ENCODE measurements at places on chromosomes 3 and 15. TPM values are rescaled to one million over a fixed set of nuclear protein-coding genes. Genes with fewer than 3 reads are reported as not detected.

DNA sequence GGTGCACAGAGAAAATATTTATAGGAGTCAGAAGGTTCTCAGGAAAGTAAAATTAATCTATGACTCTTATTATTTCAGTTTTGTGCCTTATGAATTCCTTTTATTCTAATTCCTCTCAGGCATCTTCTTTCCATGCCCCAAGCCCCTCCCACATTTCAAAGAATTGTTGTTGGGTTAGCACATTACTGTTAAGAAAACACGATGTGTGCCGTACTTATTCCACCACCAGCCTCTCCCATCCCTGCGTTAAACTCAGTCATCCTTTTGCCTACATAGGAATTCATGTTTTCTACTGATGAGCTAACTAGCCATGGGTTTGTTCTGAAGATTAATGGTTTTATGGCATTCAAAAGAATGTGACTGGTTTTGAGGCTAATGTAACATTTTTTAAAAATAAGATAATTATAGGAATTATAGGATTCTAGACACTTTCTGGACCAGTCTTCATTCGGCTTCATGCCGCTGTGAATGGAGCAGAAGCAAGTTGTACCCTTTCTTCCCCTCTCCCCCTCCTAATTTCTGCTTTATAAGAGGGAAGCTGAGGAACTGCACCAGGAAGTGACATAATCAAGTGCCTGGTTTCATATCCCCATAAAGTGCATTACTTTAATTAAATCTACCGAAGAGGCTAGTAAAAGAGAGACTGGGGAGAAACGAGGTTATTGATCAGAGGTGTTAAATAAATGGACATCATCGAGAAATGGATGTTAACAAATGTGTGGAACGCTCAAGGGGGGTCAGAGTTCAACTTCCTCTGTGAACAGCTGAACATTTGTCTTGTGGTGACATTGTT is 12.3 kb upstream of the MB21D2 start:
- peaks cover 9% of the 10 kb centered on the region for H3K27me3 ChIP-seq
- H3K27ac ChIP-seq = no peak overlapping the region
- no peaks in the 10 kb centered on the region for H3K36me3 ChIP-seq
- no peak for DNase-seq

Gene CNTN4
- total RNA-seq = not detected

- peaks cover 2% of the 10 kb centered on the region for H3K36me3 ChIP-seq
- no peak for DNase-seq
- H3K4me1 ChIP-seq = no peaks in the 10 kb centered on the region
- peaks cover 24% of the 10 kb centered on the region for H3K27me3 ChIP-seq
- H3K27ac ChIP-seq = no peak overlapping the region
- H3K4me3 ChIP-seq = no peak overlapping the region
These were observed 187.1 kb upstream of the THBS1 start for GRCh38 chr15:39393575-39394335.

GRCh38 chr3:15347737-15348110 is 15.3 kb upstream of the SH3BP5 start:
- peaks cover 8% of the 10 kb centered on the region for H3K27me3 ChIP-seq
- DNase-seq = no peak
- H3K36me3 ChIP-seq = peaks cover 47% of the 10 kb centered on the region
- H3K4me1 ChIP-seq = peaks cover 48% of the 10 kb centered on the region
- H3K27ac ChIP-seq = peak overlapping the region; percentile 86

Gene C3orf22
- not detected for total RNA-seq

DNA sequence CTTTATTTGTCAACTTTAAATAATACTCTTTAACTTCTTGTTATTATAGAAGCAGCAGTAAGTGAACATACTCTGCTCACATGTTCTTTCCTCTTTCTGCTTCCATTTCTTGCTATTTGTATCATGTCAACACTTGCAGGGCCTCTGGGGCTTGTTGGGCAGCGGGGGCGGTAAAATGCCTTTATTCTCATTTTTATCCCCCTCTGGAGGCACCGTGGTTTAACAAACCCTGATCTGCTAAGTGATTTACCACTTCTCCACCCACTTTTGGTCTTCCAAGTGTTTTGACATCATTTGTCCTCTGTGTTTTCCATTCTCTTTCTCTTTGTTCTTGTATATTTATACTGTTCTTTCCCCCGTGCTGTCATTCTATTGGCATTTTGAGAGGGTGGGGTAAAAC is 33.9 kb downstream of the SCN10A start:
- no peaks in the 10 kb centered on the region for H3K36me3 ChIP-seq
- H3K27me3 ChIP-seq = peaks cover 15% of the 10 kb centered on the region
- DNase-seq = no peak
- no peak overlapping the region for H3K4me3 ChIP-seq

DNA sequence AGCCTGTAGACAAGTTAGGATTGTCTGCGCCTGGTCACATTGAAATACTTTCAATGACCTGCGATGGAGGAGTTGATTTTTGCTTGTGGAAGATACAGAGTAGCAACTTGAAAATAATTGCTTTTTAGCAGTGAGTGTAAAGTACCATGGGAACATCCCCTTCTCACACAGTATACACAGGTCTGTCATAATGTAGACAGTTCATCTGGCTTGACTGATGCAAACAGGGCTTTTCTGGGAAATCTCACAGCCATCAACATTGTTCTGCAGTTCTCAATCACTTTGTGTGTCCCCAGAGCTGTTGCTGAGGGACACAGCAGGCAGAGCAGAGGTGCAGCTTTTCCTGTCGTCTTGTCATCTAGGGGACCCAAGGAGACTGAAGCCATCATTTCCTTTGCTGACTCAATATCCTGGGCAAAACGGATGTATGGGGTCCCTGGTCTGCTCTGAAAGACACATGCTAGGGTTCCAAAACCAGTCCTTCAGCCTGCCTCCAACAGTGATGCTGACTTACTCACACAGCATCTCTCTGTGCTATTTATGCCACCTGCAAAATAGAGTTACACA is 5.3 kb upstream of the REC114 start:
- no peaks in the 10 kb centered on the region for H3K36me3 ChIP-seq
- DNase-seq = no peak
- no peak overlapping the region for H3K27ac ChIP-seq
- peaks cover 24% of the 10 kb centered on the region for H3K27me3 ChIP-seq
- H3K4me3 ChIP-seq = no peak overlapping the region
- H3K4me1 ChIP-seq = peaks cover 2% of the 10 kb centered on the region

GRCh38 chr3:36751326-36751725 is 13.0 kb downstream of the DCLK3 start:
- no peaks in the 10 kb centered on the region for H3K36me3 ChIP-seq
- DNase-seq = no peak
- H3K27ac ChIP-seq = no peak overlapping the region
- peaks cover 17% of the 10 kb centered on the region for H3K27me3 ChIP-seq

DNA sequence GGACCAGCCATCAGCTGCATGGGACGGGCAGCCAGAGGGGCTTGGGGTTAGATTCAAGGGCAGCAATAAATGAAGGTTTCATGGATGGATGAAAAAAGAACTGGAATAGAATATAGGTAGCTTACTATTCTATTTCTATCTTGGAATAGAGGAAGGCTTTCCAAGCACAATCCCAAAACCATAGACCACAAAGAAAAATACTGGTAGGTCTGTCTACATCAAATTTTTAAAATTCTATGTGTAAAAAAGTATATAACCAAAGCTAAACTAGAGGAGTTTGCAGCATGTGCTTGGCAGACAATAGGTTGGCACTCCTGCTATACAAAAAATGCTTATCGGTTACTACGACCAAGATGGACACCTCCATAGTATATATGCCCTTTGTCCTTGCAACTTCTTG is 7.2 kb upstream of the FBLN2 start:
- peaks cover 33% of the 10 kb centered on the region for H3K27me3 ChIP-seq
- peaks cover 3% of the 10 kb centered on the region for H3K36me3 ChIP-seq
- no peak overlapping the region for H3K27ac ChIP-seq
- H3K4me1 ChIP-seq = peaks cover 25% of the 10 kb centered on the region

GRCh38 chr15:50143255-50143860 is 24.3 kb upstream of the ATP8B4 start:
- H3K27me3 ChIP-seq = no peaks in the 10 kb centered on the region
- H3K27ac ChIP-seq = no peak overlapping the region
- no peak overlapping the region for H3K4me3 ChIP-seq

Gene ITIH3
- not detected for total RNA-seq

Gene TLNRD1
- 34.2 TPM for total RNA-seq

- no peak for DNase-seq
- peaks cover 23% of the 10 kb centered on the region for H3K4me1 ChIP-seq
- peak overlapping the region; percentile 48 for H3K27ac ChIP-seq
- peak overlapping the region; percentile 41 for H3K4me3 ChIP-seq
These were observed 740 bp upstream of the ZBTB47 start for GRCh38 chr3:42652611-42653302.

Gene SH2D7
- total RNA-seq = not detected

- H3K27me3 ChIP-seq = no peaks in the 10 kb centered on the region
- H3K4me1 ChIP-seq = no peaks in the 10 kb centered on the region
- H3K27ac ChIP-seq = no peak overlapping the region
- no peak for DNase-seq
These were observed 524.9 kb downstream of the ZNF385D start for GRCh38 chr3:21226086-21226485.

Gene GFM1
- 38.1 TPM for total RNA-seq

Data from activated CD4-positive, alpha-beta T cell treated with anti-CD3 and anti-CD28 coated beads, Interleukin-2, amount 10 ng/mL, durations not matched to agents 7 days and 5 days (primary cell).